ENCODE measurements at places on chromosomes 4 and X.

DNA sequence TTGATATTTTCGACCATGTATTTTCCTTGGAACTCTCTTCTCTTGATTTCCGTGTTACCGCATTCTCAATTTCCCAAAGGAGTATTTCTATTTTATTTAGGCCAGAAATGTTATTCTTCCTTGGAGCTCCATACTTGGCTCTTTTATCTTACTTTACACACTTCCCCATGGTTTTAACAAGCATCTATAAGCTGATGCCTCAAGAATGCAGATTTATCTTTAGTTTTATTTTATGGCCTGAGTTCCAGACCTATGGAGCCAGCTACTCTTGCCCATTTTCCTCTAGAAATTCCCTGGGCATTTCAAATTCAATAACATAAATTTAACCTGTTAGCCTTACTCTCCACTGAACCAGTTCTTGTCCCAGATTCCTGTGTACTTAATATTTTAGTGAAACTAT is 43.7 kb downstream of the SULT1E1 start:
- no peak overlapping the region for H3K27ac ChIP-seq
- DNase-seq, result no peak
- no peaks in the 10 kb centered on the region for H3K4me1 ChIP-seq
- H3K4me3 ChIP-seq, result no peak overlapping the region
- H3K27me3 ChIP-seq, result no peaks in the 10 kb centered on the region

GRCh38 chrX:17535229-17535628 is 160.2 kb downstream of the NHS start:
- no peak overlapping the region for H3K27ac ChIP-seq
- no peak overlapping the region for H3K4me3 ChIP-seq
- H3K4me1 ChIP-seq, result no peaks in the 10 kb centered on the region
- H3K36me3 ChIP-seq, result no peaks in the 10 kb centered on the region
- no peak for DNase-seq

GRCh38 chr4:181646864-181647263 is 596.3 kb upstream of the TENM3 start:
- no peaks in the 10 kb centered on the region for H3K4me1 ChIP-seq
- no peak overlapping the region for H3K27ac ChIP-seq
- H3K4me3 ChIP-seq, result no peak overlapping the region
- DNase-seq, result no peak
- no peaks in the 10 kb centered on the region for H3K36me3 ChIP-seq
- no peaks in the 10 kb centered on the region for H3K27me3 ChIP-seq

- no peaks in the 10 kb centered on the region for H3K36me3 ChIP-seq
- H3K4me3 ChIP-seq, result no peak overlapping the region
- no peak for DNase-seq
These were observed 7.9 kb upstream of the EMCN start for GRCh38 chr4:100525686-100526085.

GRCh38 chr4:170004651-170005295 is 21.4 kb downstream of the MFAP3L start:
- no peak overlapping the region for H3K4me3 ChIP-seq
- no peaks in the 10 kb centered on the region for H3K36me3 ChIP-seq
- H3K27me3 ChIP-seq, result no peaks in the 10 kb centered on the region
- no peak overlapping the region for H3K27ac ChIP-seq
- H3K4me1 ChIP-seq, result no peaks in the 10 kb centered on the region

DNA sequence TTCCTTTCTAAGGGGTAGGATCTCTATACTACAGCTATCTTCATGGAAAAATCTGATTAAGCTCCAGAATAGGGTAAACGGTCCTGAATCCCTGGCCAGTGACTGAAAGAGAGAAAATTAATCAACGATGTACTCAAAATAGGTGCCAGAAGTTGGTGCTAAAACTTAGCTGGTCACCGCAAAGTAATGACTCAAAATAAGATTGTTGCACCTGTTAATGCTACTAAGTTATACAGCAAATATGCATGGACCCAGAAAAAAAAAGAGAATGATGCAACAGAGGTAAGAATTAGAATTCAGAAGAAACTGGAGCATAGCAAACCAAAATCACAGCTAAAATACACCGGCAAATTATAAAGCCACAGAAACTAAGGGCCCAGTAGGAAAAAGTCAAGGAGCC is 239.7 kb upstream of the FAM241A start:
- H3K36me3 ChIP-seq, result no peaks in the 10 kb centered on the region
- H3K27ac ChIP-seq, result no peak overlapping the region
- no peaks in the 10 kb centered on the region for H3K4me1 ChIP-seq
- no peak overlapping the region for H3K4me3 ChIP-seq

DNA sequence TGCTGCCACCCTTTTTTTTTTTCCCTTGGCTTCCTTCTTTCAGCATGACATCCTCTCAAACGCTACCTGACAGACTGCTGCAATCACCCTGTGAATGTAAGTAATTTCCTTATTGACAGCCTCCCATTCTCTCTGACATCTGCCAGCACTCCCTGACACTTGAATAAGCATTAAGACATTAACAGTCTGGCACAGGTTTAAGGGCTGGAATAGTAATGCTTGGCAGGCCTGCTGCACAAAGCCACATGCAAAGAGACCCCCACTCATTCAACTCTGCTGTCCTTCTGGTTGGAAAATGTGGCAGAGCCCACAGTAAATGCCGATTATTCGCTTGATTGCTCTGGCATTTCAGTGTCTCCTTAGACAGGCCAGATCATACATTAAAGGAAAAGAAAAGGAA is 28.1 kb upstream of the RASGEF1B start:
- DNase-seq, result no peak
- no peak overlapping the region for H3K27ac ChIP-seq
- no peak overlapping the region for H3K4me3 ChIP-seq
- H3K4me1 ChIP-seq, result no peaks in the 10 kb centered on the region
- 0 out of 2 replicates have a peak, but pooled peaks cover 2% of the 10 kb centered on the region for H3K27me3 ChIP-seq

DNA sequence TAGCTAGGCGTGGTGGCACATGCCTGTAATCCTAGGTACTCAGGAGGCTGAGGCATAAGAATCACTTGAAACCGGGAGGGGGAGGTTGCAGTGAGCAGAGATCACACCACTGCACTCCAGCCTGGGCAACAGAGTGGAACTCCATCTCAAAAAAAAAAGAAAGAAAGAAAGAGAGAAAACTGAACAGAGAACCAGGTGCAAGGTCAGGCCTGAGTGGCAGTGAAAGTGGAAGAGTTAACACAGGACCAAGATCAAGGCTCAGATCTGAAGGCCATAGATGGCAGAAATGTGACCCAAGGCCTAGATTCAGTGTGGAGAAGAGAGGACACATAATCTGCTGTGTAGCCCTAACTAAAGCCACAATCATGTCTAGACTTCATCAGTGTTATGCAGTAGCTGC is 4.9 kb upstream of the ZNF630 start:
- H3K4me1 ChIP-seq, result no peaks in the 10 kb centered on the region
- H3K36me3 ChIP-seq, result no peaks in the 10 kb centered on the region
- no peak overlapping the region for H3K4me3 ChIP-seq
- H3K27ac ChIP-seq, result no peak overlapping the region
- no peaks in the 10 kb centered on the region for H3K27me3 ChIP-seq
- no peak for DNase-seq

DNA sequence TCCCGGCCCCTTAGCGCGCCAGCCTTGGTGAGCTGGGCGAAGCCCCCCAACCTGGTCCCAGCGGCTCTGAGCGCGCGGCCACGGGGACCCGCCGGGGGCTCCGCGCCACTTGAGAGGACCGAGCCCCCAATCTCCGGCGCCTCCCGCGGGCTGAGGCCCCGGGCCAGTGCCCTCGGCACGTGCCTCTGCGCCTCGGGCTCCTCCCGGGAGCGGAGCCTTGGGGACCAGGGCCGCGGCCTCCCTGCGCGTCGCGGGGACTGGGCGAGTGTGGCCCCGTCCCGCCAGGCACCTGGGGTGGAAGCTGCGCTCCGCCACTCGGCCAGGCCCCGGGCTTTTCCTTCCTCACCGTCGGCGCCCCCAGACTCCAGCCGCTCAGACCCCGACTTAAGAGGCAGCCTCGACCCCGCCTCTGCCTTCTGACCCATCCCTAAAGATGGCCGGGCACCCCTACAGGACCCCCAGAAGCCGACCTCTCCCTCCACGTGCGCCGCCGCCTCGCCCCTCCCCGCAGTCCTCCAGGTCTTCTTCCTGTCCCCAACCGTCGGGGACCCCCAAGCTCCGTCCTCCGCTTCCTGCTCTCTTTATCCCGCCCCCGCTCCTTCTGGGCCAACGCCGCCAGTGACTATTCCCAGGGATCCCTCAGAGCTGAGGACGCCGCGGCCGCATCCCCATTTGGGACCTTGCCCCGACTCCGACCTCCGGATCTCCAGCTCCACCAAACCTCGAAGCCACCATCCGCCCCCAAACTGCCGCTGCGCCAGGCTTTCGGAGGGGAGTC is 752 bp downstream of the ERAS start:
- 0 out of 2 replicates have a peak, but pooled peaks cover 2% of the 10 kb centered on the region for H3K27me3 ChIP-seq
- DNase-seq, result no peak
- no peak overlapping the region for H3K4me3 ChIP-seq
- no peaks in the 10 kb centered on the region for H3K4me1 ChIP-seq
- H3K27ac ChIP-seq, result no peak overlapping the region

DNA sequence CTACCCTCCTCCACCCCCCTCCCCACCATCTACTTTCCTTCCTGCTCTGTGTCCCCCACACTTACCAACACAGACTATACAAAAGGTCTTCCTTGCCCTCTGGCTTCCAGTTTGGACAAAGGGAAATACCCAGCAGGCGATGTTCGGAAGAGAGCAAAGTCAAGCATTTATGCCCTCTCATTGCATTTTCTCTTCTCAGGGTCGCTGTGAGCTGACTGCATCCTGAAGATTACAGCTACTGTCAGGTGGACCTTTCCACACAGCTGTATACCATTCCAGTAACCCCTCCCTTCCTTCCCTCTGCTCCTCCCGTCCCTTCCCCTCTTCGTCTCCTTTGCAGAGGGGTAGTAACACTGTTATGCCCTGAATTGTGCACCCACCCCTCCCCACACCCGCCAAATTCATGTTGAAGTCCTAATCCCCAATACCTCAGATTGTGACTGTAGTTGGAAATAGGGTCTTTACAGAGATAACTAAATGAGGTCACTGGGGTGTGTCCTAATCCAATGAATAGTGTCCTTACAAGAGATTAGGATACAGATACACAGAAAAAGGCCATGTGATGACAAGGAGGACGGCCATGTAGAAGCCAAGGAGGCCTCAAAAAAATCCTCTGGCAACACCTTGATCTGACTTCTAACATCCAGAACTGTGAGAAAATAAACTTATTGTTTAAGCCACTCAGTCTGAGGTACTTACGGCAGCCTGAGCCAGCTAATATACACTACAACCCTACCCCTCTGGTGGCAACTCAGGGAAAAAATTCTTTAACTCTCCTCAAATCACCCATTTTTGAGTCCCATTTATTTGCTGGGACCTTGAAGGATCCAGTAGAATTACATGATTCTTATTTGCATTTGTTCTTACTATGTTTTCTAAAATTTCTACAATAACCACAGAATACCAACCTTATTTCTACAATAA is 11.7 kb downstream of the MORF4L2 start:
- DNase-seq, result no peak
- H3K27me3 ChIP-seq, result no peaks in the 10 kb centered on the region
- no peaks in the 10 kb centered on the region for H3K36me3 ChIP-seq

GRCh38 chrX:134255555-134255954 is 18.6 kb downstream of the CCDC160 start:
- H3K27ac ChIP-seq, result no peak overlapping the region
- no peaks in the 10 kb centered on the region for H3K4me1 ChIP-seq
- no peak for DNase-seq
- no peaks in the 10 kb centered on the region for H3K36me3 ChIP-seq

GRCh38 chr4:10808591-10808990 is 124.0 kb upstream of the CLNK start:
- no peaks in the 10 kb centered on the region for H3K27me3 ChIP-seq
- H3K4me1 ChIP-seq, result peaks cover 4% of the 10 kb centered on the region
- no peaks in the 10 kb centered on the region for H3K36me3 ChIP-seq
- DNase-seq, result no peak
- H3K27ac ChIP-seq, result no peak overlapping the region

DNA sequence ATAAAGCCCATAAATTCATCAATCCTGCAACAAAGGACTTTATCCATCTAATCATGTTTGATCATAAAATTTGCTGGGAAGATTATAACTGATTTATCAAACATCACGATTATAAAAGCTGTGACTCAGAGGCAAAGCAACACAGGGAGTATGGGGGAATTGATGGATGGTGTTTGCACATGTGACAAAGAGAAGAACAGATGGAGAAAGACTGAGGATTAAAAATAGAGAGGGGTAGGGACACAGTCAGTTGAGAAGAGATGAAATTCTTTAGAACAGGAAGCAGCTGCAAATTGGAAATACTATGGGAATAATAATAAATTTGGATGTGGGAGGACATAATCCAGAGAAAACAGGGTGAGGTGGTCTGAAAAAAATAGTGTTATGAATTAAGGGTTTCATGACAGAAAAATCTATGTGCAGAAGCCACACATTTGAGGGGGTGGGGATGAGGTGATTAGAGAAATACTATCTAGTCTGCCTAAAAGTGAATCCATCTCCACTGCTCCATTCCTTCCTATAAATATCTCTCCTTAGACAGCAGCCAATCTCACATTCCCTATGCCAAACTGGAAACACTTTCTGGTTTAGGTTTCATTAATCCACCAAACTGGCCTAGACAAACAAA is 6.2 kb downstream of the PRR32 start:
- no peak for DNase-seq
- no peaks in the 10 kb centered on the region for H3K27me3 ChIP-seq
- H3K4me3 ChIP-seq, result no peak overlapping the region
- no peaks in the 10 kb centered on the region for H3K4me1 ChIP-seq
- no peak overlapping the region for H3K27ac ChIP-seq

GRCh38 chr4:55801498-55801897 is 18.1 kb upstream of the EXOC1L start:
- H3K4me3 ChIP-seq, result no peak overlapping the region
- H3K27me3 ChIP-seq, result no peaks in the 10 kb centered on the region
- no peak for DNase-seq

DNA sequence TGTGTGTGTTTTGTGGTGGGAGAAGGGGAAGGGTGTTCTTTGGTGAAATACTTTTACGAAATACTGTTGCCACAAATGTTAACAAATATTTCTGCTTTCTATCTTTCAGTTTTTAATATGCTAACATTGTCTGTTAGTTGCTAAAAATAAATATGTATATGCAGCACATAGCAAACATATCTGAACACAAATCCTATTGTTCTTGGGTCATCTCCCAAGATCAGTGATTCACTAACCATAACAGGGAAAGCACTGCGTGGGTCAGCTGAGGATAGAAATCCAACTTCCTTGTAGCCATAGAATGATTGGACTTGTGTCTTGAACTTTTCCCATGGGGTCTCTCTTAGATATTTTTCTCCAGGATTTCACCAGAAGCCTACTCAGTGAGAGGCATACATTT is 250.3 kb upstream of the FAM47A start:
- DNase-seq, result no peak
- H3K27me3 ChIP-seq, result no peaks in the 10 kb centered on the region
- no peak overlapping the region for H3K27ac ChIP-seq
- no peak overlapping the region for H3K4me3 ChIP-seq

DNA sequence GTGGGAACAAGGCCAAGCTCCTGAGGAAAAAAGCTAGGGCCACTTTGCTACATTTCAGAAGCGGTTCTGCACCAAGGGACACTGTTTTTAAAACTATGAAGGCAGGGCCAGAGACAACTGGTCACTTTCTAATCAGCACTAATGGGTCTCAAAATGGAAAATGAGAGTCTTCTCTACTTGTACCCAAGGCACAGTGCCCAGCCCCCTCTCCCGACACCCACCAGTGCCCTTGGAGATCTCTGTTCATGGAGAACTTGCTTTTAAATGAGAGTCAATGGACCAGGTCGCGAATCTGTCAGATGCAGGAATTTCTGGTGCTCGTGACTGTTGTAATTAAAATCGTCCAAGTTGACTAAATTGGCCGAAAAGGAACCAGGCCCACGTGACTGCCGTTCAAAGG is 591.6 kb downstream of the BCOR start:
- no peaks in the 10 kb centered on the region for H3K36me3 ChIP-seq
- no peak overlapping the region for H3K27ac ChIP-seq
- H3K4me1 ChIP-seq, result no peaks in the 10 kb centered on the region
- no peaks in the 10 kb centered on the region for H3K27me3 ChIP-seq
